ENCODE measurements at places on chromosomes 16 and 17.
A peak's percentile ranks its signal among the peaks of the same experiment; 100 is the strongest.

DNA sequence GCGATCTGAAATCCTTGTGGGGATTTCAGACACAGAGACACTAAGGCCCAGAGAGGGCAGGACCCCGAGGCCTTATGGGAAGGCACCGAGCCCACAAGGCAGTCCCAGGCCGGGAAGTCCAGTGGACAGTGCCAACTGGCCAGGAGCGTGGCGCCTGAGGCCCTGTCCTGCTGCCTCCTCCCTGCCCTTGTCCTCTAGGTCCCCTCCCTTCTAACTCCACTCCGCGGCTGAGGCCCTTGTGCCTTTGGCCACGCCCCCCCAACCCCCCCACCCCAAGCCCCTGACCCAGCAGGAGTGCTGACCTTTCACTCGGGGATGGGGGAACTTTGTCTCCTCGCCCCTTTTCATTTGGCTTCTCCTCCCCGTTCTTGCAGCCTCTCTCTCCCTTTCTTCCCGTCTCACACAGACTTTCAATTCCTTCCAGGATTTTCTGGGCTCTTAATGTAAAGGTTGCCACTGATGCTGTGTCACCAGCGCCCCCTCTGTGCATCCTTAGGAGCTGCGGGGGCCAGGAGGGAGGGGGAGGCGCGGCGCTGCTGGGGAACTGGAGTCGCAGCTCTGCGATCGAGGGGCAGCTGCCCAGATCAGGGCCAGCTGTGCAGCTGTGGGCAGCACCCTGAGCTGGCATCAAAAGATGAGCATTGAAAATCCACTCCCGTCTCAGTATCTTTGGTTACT lies 29.1 kb downstream of the CRHR1 start:
- DNase-seq: no peak

GRCh38 chr17:21453144-21453898 lies 77.2 kb downstream of the KCNJ12 start:
- DNase-seq: no peak

DNA sequence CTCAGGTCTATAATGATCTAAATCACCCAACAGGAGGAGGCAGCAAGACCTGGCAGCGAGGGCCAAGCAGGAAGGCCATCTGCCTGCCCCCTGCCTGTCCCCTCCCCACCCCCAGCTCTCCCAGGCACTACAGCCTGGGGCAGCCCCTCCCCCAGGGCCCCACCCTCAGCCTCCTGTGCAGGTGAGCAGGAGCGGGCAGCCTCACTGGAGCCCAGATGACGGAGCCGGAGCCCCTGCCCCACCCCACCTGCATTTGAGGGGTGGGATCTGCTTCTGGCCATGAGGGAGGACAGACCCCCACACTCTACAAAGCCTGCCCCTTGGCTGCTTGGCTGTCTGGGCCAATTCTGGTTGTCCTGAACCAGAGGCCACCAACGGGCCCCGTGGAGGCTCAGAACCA lies 12.4 kb upstream of the BAHCC1 start:
- DNase-seq: no peak

- no peak for DNase-seq
Observed at GRCh38 chr17:74330446-74330845, 4.4 kb downstream of the KIF19 start.

GRCh38 chr17:79812353-79813258 lies 15.7 kb upstream of the CBX8 start:
- no peak for DNase-seq

GRCh38 chr17:49861150-49861884 lies 13.4 kb upstream of the TAC4 start:
- peak; percentile 64 for DNase-seq

DNA sequence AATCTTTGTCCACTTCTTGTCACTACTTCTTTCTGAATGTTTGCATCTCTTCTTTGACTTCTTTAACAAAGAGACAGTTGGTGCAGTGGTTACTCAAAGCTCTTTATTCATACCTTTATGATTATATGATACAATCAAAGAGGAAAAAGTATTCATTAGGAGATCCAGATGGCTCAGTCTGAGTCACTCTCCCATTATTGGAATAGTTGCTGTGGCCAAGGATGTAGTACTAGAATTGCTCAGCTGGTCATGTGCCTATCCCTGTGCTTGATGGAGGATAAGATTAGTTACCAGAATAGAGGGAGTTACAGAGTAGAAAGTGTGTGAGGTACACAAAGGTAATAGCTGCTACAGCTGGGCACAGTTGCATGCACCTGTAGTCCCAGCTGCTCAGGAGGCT lies 18.3 kb downstream of the BCAS3 start:
- DNase-seq: no peak

DNA sequence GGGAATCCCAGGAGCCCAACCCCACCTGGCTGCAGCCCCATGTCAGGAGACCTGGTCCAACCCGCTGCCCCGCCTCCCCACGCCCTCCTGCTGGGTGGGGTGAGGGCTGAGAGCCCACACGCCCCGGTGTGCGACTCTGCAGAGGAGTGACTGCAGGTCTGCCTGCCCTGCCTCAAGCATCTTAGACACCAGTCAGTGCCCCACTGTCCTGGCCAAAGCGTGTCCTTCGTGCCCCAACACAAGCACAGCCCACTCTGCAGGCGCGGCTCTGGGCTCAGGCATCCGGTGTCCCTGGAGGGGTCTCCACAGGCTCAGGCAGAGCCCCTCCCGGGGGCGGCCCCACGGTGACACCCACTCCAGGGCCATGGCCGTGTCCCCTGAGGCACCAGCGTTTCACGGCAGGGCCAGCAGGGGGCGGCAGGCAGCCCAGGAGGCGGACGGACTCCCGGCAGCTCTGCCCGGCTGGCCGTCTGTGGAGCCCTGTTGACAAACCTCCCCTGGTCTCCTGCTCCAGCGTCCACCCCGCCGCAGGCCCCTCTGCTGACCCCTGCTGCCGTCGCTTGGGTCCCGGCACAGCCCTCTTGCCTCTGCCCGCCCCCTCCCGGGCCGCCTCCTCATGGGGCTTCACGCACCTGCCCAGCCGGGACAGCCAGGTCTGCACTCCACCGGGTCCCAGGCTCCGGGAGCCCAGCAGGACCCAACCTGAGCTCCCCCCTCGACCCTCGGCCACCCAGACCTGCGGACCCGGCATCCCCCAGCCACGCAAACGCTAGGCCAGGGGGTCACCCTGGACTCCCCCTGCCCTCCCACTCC lies 8.6 kb upstream of the UBE2I start:
- peak; percentile 82 for DNase-seq

DNA sequence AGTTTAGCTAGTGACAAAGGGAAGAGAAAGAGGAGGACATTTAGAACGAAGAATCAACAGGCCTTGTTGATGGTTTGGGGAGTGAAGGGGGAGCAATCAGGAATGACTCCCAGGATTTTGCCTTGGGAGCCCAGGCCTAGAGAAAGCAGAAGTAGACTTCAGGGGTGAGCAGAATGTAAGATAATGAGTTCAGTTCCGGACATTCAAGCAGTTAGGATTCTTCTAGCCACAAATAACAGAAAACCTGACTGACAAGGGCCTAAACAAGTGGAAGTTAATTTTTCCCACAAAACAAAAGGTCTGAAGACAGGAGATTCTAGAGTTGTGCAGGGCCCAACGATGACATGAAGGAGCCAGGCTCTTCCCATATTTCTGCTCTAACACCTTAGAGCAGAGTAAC lies 45.9 kb downstream of the SKAP1 start:
- DNase-seq: peak; percentile 46

GRCh38 chr16:21570676-21571017 lies 28.7 kb upstream of the METTL9 start:
- DNase-seq: no peak

GRCh38 chr16:71885261-71885650 lies 1.3 kb upstream of the ZNF821 start:
- peak; percentile 52 for DNase-seq

GRCh38 chr17:69900829-69901228 lies 174.2 kb upstream of the KCNJ16 start:
- no peak for DNase-seq

- peak; percentile 0 for DNase-seq
Observed at GRCh38 chr16:52861614-52862022, 191.1 kb downstream of the CHD9NB start.

DNA sequence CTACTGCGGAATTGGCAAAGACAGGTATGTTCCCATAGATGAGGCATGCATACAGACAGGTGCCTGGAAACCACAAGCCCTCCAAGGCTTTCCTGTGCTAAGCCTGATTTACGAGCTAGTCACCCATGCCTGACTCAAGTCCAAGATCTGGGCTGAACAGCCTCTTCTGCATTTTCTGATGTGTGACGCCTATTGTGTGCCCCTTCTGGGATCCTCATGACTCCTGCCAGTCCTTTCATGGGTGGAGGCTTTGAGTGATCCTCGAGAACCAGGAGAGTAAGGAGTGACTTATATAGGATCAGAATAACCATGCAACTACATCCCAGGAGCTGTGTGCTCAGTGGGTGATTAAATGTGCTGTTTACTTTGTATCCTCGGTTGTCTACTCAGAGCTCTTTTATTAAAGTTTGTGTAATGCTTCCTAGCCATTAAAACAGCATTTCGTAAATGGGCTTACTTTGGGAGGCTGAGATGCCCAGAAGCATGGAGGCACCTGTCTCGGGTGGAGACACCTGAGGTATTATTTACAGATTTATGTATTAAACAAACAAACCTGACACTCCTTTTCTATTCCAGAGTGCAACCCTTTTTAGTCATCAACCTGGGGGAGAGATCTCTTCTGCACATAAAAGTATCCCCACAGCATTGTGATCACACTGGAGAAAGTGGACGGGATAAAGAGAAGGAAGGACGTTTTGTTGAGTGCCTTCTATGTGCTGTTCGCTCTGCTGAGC lies 373.0 kb upstream of the DYNLRB2 start:
- DNase-seq: no peak

- peak; percentile 14 for DNase-seq
Observed at GRCh38 chr16:630815-631405, at the start of gene WFIKKN1. Gene WFIKKN1 (plus strand): TSS chr16:630985. CDS start chr16:631254, 269 bp downstream.

DNA sequence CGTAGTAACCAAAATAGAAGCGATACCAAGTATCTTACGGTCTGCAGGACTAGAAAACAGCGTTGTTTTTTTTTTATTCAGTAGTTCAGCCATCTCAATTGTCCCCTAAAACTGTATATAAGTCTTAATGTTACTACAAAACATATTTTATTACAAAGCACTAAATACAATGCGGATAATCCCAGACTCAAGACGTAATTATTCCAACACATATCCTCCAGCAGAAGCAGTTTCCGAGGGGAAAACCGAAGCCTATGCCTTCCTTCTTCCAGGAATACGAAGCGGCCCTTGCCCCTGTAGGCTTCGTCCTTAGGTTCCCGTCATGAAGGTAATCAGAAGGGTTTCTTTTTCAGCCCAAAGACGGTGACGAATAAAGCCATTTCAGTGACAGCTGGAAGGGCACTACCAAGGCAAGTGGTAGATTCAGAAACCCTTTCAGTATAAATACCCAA lies 2.3 kb downstream of the TMEM107 start:
- DNase-seq: no peak

GRCh38 chr17:49111934-49112333 lies 20.6 kb upstream of the B4GALNT2 start:
- peak; percentile 11 for DNase-seq

DNA sequence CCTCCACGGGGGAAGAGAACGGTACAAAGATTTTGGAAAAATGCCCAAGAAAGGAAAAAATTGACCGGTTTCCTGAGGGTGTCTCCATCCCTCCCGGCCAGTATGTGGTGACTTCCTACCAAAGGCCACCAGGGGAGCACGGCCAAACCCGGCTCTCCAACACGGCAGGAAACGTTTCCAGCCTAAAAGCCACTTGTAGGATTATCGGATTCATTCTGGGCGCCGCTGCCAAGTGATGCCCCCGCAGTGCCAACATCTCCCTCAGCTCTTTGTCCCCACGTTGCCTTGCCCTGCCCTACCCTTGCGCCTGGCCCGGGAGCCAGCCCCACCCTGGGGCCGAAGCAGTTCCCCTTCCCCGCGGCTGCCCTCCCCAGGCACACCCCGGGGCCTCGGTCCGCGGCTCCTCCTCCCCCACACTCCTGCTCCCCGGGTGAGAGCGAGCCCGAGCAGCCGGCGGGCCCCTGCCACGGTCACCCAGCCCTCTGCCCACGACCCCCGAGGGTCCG lies 688 bp downstream of the CRK start:
- peak; percentile 60 for DNase-seq

- DNase-seq: peak; percentile 92
Observed at GRCh38 chr16:180681-181564, 664 bp downstream of the HBQ1 start.

DNA sequence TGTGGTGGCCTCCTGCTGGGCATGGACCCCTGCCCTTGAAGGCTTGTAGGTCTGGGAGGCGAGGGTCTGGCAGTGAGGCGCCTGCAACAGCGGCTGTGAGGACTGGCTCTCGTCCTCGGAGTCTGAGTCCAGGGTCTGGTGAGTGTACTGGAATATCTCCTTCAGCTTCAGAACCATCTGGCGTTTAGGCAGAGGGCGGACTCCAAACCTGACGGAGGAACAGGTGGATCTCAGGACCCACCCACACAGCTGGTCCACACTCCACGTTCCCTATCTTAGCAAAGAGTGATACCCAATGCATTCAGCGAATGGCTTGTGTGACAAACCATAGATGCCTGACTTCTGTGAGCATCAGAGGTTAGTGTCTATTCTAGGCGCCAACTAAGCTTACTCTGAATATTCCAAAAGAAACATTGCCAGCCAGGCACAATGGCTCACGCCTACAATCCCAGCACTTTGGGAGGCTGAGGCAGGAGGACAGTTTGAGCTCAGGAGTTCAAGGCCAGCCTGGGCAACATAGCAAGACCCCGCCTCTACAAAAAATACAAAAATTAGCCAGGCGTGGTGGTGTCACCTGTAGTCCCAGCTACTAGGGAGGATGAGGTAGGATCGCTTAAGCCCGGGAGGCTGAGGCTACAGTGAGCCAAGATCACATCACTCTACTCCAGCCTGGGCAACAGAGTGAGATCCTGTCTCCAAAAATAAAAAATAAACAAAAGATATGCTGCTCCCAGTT lies 6.3 kb upstream of the NLRC3 start:
- no peak for DNase-seq

DNA sequence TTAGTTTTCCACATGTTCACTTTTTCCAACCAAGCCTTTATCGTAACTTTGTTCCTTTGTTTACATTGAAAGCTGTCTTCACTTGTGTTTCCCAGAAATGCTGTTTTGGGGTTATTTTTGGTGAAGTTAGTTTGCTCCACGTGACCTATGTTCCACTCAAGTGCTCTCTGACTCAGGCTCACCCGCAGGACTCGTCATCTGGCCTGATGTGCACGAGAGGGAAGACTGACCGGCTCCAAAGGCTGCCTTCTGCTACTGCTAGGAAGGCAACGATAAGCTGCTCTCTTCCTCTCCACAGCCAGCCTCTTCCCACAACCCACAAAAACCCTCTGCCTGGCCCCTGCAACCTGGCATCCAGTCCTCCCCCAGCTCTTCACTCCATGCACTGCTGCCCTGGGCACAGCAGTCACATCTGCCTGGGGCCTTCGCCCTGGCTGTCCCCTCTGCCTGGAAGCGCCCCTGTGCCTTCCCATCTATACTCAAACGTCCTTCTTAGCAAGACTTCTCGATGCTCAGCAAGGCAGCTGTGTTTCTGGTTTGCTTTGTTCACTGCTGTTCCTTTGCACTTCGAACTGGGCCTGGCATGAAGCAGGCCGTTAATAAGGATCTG lies 28.0 kb downstream of the ZCCHC14 start:
- peak; percentile 92 for DNase-seq

- DNase-seq: no peak
Observed at GRCh38 chr16:90040152-90041023, 21.1 kb upstream of the DBNDD1 start.
